GM23338 (cell line): ENCODE measurements at places on chromosomes 16 and 17.

DNA sequence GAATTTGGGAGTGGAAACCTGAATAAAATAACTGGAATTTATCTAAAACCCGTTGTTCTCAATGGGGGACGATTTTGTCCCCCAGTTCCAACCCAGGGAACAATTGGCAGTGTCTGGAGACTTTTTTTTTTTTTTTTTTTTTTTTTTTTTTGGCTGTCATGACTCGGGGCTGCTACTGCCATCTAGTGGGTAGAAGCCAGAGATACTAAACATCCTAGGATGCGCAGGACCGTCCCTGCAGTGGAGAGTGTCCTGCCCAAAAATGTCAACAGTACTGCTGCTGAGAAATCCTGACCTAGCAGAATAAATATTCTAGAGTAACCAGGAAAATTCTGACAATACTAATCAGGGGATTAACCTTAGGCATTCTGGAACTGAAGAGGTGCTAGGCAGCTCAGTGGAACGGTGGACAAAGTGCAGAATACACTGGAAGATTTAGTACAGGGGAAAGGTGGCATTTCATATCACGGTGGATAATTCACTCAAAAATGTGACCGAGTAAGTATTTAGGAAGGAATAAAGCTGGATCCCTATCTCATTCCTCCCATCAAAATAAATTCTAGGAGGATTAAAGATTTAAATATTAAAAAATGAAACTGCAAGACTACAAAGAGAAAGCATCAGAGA lies 107.6 kb downstream of the SPECC1 start:
- peak; percentile 89 for DNase-seq

DNA sequence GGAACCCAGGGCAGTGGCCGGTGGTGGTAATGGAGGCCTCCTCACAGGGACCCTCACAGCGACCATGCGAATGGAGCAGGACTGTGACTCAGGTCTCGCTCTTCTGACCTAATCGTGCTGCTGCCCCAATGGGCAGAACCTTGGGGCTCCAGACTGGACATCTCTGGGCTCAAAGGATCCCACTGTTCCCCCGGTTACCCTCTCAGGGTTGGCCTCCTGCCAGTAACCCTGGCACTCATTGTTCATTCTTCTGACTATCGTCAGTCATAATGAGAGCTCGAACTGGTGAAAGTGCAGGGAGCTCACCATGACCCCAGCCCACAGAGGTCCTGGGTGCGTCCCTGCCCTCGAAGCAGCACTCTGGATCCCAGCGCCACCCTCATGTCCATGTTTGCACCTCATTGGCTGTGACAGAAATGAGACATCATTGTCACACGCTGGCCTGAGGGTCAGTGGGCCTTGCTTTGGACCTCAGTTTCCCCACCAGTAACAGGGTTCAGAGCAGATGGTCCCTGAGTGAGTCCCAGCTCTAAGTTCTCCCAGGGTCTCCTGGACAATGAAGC lies 4.0 kb upstream of the NPRL3 start:
- no peak for DNase-seq

- DNase-seq = peak; percentile 80
These were observed 381.6 kb upstream of the ASIC2 start for GRCh38 chr17:33674685-33675084.

GRCh38 chr16:48047720-48048119 lies 108.1 kb downstream of the ABCC12 start:
- no peak for DNase-seq
